ENCODE measurements at places on chromosomes 2 and 18. TPM values are rescaled to one million over a fixed set of nuclear protein-coding genes. Genes with fewer than 3 reads are reported as not detected.

- no peak for DNase-seq
Measured at GRCh38 chr2:42864641-42865280, 72.4 kb upstream of the HAAO start.

GRCh38 chr2:140804700-140805260 lies 1326.0 kb downstream of the LRP1B start:
- no peak for DNase-seq

Gene TRIM43
- total RNA-seq, result not detected

- DNase-seq, result no peak
Measured at GRCh38 chr2:133888107-133888506, 319.8 kb upstream of the NCKAP5 start.

- DNase-seq, result no peak
Measured at GRCh38 chr2:120554625-120555032, 181.0 kb upstream of the GLI2 start.

DNA sequence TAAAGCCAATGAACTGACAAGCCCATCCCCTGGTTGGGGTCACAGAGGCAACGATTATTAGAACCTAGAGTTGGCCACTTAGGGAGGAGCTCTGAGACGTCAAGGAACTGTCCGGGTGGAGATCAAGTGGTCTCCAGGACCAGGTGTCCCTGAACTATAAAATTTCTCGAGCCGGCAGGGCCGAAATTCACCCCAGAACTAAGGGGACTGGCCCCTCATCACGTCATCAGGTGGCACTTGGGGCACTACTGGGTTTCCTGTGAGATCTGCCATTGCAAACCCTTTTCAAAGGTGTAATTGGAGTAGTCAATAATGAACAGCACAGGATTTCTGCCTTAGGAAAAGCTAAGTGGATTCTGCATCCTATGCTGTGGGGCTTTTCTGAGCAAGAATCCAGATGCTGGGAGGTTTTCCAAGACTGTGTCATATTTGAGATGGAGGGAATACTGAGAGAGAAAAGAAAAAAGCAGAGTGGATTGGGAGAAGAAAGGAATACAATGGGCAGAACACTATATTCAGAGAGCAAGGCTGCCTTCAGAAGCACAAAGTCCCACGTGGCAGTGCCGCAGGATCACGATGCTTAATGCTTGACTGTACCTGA lies 113.6 kb downstream of the ALPK2 start:
- no peak for DNase-seq

DNA sequence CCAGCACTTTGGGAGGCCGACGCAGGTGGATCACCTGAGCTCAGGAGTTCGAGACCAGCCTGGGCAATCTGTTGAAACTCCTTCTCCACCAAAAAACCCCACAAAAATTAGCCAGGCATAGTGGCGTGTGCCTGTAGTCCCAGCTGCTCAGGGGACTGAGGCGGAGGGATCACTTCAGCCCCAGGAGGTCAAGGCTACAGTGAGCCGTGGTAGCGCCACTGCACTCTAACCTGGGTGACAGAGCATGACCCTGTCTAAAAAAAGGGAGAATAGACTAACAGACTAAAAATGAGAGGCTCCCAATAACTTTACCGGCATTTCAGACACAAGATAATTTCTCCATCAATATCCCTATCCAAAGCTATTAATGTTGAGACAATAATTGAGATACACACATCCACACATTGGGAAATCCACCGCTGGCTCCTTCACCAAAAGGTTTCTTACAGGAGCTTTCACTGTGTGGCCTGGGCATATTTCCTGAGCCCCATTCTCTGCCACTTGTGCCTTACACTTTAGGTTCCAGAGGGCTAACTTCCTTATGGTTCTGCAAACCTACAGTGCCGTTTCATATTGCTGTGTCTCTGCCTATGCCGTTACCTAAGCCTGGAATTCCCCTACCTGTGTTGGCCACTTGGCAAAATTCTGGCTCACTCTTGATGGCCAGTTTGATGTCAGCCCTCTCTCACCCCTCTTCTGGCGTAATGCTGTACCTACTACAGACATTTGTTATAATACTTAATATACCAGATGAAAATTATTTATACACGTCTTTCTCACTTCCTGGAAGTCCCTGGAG lies 115.8 kb upstream of the ZFP36L2 start:
- no peak for DNase-seq

Gene VWA3B
- not detected for total RNA-seq

GRCh38 chr2:225069477-225069876 lies 27.2 kb upstream of the DOCK10 start:
- DNase-seq, result no peak

- no peak for DNase-seq
Measured at GRCh38 chr18:55384115-55384514, 203.9 kb downstream of the TCF4 start.

DNA sequence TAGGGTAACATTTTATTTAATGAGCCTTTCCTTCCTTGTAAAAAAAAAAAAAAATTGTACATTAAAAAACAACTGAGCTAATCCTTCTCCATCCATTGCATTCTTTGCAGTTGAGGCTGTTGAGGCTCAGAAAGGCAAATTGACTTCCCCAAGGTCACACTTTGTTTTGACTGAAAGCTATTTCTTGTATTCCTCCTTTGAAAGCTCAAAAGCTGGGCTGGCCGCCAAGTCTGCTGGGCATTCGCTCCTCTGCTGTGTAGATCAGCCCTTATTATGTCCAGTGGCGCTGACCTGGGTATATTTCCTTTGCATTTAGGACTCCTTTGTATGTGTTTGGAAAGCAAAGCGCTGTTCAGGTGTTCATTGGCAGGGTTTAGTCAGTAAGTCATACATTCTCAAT lies 44.0 kb downstream of the SGPP2 start:
- DNase-seq, result no peak

GRCh38 chr2:3784731-3785130 lies 81.4 kb downstream of the DCDC2C start:
- no peak for DNase-seq

DNA sequence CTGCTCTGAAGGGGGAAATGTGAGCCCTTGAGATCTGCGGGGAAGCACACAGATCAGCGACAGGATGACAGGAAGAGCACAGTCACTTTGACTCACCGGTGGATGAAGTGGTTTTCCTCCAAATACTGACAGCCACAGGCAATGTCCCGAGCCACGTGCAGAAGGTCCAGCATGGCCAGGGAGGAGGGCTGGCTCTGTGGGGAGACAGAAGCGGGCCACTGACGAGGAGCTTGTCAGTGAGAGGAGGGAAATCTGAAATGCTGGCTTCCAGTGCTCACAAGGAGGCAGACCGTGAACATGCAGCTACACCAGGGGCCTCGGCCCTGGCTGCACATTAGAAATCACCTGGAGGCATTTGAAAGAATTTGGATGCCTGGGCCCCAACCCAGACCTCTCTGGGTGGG lies 98.7 kb downstream of the CLIP4 start:
- DNase-seq, result no peak

Measured in WTC11 (cell line).